Stimulated activated memory B cell treated with anti-CD40 and anti-IgM and Interleukin-4, amounts not matched to agents 10 μg/mL and 1 μg/mL and 100 μg/mL, for 72 hours (primary cell): ENCODE measurements at places on chromosomes 1 and 21.

- ATAC-seq: no peak
Observed at GRCh38 chr1:19229828-19230325, 19.8 kb upstream of the UBR4 start.

GRCh38 chr1:30900931-30901560 is 7.5 kb downstream of the SDC3 start:
- no peak for ATAC-seq

GRCh38 chr1:90534116-90534515 is 183.0 kb downstream of the BARHL2 start:
- ATAC-seq: no peak

DNA sequence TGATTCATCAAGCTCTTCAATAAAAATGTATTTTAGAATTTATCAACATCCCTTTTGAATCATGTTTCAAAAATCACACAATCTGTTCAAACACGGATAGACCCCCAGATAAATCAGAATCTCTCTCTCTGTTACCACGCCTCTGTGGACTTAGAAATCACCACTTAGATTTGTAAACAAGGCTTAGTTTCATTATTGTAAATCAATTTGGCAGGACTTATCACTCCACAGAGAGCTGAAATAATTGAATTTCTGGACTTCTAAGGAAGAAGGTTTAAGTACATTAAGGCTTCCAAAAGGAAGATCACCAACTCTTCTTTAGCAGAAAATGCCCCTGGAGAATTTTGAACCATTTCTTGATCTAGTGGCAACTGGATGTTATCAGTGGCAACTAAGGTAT is 100.4 kb downstream of the APP start:
- ATAC-seq: no peak

GRCh38 chr1:230158415-230159291 is 91.6 kb downstream of the GALNT2 start:
- no peak for ATAC-seq

- no peak for ATAC-seq
Observed at GRCh38 chr1:37169743-37170275, 135.5 kb upstream of the GRIK3 start.

DNA sequence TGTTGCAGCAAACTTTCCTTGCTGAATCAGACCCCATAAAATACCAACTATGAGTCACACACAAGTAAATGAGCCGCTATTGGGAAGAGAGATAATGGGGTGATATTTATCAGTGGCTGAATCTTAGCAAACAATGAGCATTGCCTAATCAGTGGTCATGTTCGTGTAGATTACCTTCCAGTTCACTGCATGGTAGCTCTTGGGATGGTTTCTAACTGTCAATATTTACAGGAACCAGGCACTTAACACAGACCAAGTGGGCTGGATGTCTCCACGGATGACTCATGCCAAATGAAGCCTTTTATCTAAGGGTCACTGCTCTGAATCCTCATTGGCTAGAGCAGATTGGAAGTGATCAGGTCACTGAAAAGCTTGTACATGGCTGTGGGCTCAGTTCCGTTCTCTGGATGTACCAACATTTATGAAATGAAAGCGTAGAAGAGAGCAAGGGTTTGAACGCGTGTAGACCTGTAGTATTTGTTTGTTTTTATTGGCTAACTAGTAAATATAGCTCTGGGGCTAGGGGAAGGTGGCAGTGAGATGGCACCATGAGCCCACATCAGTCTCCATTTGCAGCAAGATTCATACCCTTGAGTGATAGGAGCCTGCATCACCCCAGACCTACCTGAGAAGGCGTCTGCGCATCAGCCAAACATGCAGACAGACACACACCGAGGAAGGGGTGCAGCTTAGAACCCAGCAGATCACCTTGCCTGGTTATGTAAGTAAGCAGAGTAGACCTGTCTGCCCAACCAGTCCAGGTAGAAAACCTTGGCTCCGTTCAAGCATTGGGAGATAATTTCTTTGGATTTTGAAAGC is 153.3 kb downstream of the TOMM20 start:
- peak; percentile 25 for ATAC-seq

DNA sequence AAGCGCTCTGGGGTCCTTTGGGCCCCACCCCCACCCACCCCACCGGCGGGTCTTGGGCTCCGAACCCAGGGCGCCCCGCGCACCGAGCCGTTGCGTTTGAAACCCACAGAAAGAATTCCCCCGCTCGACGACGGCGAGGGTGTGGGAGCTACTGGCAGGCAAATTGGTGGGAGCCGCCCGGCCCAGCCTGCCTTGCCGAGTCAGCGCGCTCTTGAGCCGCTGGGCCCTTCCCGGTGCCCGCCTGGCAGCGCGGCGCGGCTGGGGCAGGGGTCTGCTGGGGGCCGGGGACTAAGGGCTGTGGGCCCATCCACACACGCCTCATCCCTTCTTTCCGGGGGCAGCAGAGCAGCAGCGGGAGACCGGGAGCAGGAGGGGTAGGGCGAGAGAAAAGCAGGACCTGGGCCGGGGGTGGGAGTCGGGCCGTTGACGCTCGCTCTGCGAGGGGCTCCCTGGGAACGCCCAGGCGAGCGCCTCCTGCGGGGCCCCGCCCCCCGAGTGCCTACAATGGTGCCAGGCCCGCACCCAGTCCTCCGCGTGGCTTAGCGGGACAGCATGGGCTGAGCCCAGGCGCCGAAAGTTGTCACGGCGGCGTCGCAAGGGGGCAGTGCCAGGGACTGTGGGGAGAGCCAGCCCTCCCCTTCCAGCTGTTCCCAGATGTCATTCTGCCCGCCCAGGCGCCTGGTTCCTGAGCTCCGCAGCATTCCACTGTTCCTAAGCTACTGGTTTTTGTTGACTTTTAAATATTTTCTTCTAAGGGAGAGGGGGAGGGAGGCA is at the start of gene C1orf94:
C1orf94 (plus strand) TSS at position 78 of the 774 bp plus-strand sequence. CDS start 883 bp downstream, outside the sequence.
- ATAC-seq: peak; percentile 20

DNA sequence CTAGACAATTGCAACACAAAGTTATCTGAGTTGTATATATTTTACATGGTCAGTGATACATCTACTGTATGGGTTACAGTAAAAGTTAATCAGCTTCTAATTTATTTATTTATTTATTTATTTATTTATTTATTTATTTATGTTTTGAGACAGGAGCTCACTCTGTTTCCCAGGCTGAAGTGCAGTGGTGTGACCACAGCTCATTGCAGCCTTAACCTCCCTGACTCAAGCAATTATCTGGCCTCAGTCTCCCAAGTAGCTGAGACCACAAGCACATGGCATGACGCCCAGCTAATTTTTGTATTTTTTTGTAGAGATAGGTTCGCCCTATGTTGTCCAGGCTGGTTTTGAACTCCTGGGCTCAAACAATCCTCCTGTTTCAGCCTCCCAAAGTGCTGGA is 241.6 kb downstream of the PTPRC start:
- no peak for ATAC-seq

GRCh38 chr1:161071886-161072371 is 2.2 kb upstream of the ARHGAP30 start:
- ATAC-seq: no peak

- ATAC-seq: no peak
Observed at GRCh38 chr1:109301874-109302273, 4.9 kb downstream of the MYBPHL start.

GRCh38 chr1:52680353-52680752 is 17.8 kb downstream of the COA7 start:
- no peak for ATAC-seq

DNA sequence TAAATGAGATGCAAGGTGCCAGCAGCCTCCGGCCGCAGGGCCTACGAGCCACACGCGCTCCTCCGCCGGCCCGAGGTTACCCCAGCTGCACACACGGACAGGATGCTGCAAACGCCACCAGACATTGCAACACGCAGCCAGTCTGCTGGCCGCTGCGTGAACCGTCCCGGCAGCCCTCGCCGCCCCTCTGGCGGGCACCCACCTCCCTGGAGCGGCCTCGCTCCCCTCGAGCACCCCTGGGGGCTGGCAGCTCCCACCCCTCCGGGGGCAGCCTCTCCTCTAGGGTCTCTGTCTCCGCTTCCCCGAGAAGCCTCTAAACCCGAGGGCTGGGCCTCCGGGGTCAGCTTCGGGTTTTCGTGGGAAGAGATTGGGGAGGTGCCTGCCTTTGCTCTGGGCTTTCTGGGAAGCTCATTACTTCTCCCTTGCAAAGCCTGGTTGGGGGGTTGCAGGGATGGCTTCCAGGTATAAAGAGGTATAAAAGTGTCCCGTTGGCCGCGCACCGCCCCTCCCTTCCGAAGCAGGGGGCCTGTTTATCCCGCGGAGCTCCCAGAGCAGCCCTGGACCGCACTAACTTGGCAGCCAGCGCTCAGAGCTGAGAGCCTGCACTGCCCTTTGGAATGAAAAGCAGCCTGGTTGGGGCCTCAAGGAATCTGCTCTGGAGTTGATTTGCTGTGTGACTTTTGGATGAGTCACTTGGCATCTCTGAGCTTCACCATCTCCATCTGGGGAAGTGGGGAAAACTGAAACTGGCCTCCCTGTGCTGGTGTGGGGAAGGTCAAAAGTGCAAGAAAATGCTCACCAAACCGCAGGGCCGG is 21.8 kb downstream of the DHRS3 start:
- peak; percentile 78 for ATAC-seq

DNA sequence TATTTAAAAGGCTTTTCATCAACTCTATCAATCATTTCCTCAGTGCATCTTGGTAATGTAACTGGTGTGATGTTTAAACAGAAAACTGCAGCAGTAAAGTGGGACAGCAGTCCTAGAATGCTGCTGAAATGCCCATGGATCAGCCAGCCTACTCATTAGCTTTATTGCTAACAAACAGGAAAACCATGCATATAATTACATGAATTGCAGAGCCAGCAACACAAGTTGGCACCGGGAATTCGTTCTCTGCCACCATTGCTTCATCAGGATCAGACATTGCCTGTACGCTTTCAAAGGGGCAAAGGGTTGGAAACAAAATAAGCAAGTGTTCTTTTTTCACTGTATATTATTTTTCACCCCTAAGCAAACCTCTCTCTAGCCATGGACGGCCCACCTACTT is 276.2 kb upstream of the LRRC7 start:
- ATAC-seq: no peak

DNA sequence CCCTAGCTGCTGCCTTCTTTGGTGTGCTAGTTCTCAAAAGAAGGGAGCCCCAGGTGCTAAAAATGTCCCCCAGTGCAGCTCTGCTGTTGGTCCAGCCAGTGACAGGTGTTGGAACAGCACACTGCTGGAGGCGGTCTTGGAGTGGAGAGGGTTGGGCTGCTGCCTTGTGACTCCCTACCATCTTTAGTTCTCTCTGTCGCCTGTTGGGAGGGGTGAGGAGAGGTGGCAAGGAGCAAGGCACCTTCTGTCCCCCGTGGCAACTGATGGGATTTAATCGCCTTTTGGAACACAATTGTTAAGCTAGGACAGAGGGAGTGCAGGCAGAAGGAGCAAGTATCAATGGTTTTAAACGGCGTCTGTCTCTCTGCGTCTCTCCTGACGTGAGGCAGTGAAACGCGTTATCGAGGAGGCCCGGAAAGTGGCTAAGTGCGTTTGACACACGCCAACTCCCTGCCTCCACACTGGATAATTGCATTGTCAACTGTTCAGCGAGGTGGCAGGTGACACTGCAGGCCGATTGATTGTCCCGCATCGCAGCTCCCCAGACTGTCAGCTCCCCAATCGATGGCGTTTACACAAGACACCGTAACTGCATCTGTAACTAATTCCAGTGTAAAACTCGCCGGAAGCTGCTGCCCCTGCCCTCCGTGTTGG is 34.0 kb downstream of the TMEM53 start:
- ATAC-seq: no peak

- peak; percentile 55 for ATAC-seq
Observed at GRCh38 chr1:96515430-96515829, 206.2 kb upstream of the PTBP2 start.

DNA sequence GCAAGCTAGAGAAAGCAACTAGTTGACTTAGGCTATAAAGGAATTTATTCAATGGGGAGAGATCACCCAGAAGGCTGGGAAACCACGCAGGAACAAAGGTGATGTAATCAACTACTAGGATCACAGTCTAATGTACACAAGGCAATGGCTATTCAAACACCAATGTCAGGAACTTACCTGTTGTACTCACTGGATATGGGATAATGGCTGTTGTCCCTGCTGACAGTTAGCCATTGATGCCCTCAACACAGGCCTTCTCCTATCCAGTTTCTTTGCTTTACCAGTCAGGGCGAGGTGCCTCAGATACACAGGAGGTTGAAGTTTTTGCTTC is 32.3 kb downstream of the C21orf91 start:
- no peak for ATAC-seq

GRCh38 chr1:156639601-156640101 is 2.3 kb upstream of the BCAN start:
- ATAC-seq: no peak

GRCh38 chr1:15852036-15852827 is 4.7 kb downstream of the SPEN start:
- ATAC-seq: no peak

DNA sequence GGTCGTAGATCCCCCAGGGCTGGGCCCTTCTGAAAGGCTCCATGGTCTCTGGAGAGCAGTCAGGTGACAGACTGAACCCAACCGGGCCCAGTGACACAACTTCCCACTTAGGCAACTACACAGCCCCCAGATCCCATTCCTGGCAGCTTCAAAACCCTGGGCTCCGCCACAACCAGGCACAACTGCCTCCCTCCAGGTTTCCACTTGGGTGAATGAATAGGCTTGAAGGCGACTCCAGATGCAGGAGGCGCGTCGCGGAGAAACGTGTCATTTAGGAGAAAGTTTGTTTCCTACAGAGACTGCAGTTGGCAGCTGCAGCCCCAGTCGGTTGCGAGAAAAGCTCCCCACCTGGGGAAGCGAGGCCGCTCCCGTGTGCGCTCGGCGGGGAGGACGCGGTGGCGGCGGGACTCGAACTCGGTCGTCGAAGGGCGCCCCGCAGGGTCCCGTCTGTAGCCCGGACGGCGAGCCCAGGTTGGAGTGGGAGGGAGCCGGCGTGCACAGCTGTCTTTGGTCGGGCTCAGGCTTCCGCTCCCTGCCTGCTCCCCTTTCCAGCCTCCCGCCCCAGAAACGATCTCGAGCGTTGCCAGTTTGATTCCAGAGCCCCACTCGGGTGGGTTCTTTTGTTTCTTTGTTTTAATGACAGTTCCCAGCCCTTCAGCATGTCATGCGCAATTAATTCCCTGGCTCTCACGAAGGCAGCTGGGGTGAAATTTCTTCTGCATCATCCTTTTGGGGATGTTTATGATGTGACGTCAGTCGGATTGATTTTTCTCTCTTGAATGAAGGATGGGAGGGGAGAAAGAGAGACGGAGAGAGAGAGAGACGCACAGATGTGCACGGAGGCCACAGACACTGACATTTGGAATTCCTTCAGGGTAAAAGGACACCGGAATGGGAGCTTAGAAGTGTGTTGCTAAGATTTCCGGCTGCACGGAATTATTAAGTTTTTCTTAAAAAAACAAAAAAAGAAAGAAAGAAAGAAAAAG is 862 bp upstream of the SGIP1 start:
- ATAC-seq: no peak

- ATAC-seq: peak; percentile 54
Observed at GRCh38 chr1:118223426-118223825, 38.4 kb upstream of the SPAG17 start.
